ENCODE measurements at places on chromosomes 5 and 9.
A peak's percentile ranks its signal among the peaks of the same experiment; 100 is the strongest.

GRCh38 chr9:76817489-76817888 lies 53.3 kb downstream of the PCA3 start:
- no peak for DNase-seq

DNA sequence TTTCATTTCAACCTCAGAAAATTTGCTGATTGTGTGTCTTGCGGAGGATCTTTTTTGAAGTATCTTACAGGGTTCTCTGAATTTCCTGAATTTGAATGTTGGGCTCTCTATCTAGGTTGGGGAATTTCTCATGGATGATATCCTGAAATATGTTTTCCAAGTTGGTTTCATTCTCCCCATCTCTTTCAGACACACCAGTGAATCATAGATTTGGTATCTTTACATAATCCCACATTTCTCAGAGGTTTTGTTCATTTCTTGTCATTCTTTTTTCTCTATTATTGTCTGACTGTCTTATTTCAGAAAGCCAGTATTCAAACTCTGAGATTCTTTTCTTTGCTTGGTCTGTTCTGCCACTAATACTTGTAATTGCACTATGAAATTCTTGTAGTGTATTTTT lies 456.9 kb downstream of the PRELID2 start:
- no peak for DNase-seq

DNA sequence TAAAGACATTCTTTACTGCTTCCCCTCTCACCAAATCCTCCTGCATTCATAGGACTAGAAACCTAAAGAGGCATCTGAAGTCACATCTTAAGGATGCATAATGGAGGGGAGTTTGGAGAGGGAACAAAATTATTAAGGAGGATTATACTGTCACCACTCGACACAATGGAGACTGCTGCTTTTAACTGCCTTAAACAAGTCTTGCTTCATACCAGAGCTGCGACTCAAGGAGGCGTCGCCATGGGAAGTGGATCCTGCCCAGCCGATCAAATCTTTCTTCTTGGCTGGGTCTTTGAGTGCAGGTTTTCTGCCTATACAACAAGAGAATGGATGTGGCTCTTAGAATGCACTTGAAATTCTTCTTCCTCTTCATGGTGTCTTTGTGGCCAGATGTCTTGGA lies 66.7 kb upstream of the FOXE1 start:
- no peak for DNase-seq

DNA sequence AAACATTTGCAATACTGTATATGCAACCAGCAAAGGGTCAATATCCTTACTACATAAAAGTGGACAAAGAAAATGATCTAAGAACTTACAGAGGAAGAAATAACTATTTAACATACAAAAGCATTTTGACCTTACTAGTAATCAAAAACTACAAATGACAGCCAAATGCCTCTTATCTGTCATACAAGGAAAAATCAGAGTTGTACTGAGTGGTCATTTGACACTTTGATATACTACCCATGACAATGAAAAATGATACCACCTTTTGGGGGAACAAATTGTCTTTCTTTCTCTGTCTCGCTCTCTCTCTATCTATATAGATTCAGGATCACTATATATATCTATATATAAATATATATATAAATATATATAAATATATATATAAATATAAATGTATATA lies 50.4 kb upstream of the ZSWIM6 start:
- DNase-seq = no peak

DNA sequence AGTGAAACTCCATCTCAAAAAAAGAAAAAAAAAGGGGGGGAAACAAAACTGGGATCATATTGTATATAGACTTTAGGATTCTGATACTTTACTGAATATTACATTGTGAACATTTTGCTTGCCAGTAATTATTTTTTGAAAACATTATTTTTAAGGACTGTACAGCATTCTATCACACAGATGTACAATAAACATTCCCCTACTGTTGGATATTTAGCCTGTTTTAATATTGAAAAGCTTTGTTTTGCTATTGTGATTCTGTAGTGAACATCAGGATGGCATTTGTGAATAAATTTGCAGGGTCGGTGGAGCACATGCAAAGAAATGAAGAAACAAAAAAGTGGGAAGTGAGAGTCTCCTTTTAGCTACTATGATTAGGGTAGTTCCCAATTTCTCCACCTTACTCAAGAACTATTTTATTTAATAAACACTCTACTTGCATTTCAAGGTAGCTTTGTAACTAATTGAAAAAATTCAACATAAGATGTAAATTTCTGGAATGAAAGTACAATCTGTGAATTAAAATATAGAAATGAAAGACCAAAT lies 18.7 kb downstream of the RASGRF2 start:
- DNase-seq = no peak

- DNase-seq = no peak
Observed at GRCh38 chr9:77707383-77708063, 59.4 kb upstream of the GNA14 start.

DNA sequence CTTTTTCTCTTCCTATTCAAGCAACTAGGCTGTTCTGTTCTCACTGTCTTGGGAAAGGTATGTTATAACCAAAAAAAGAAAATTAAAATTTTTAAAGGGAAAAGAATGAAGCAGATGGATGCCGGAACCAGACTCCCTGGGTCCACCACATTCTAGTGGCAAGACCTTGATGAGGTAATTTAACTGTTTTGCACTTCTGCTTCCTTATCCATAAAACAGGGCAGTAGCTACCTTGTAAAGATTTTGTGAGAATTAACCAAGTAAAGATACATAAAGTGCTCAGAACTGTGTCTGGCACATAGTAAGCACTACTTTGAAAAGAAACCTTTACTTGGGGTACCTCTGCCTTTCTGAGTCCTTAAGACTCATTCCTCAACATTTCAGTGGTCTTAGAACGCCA lies 17.0 kb downstream of the EPB41L4B start:
- no peak for DNase-seq

GRCh38 chr5:102802708-102803458 lies 47.8 kb downstream of the PAM start:
- no peak for DNase-seq

- DNase-seq = no peak
Observed at GRCh38 chr9:121896545-121896943, 196.6 kb downstream of the TTLL11 start.

- DNase-seq = no peak
Observed at GRCh38 chr5:127176769-127177168, 103.5 kb upstream of the C5orf63 start.

GRCh38 chr5:132019857-132020555 lies 8.5 kb upstream of the ACSL6 start:
- DNase-seq = peak; percentile 58

- DNase-seq = no peak
Observed at GRCh38 chr9:72459308-72459707, 62.1 kb upstream of the TMC1 start.

DNA sequence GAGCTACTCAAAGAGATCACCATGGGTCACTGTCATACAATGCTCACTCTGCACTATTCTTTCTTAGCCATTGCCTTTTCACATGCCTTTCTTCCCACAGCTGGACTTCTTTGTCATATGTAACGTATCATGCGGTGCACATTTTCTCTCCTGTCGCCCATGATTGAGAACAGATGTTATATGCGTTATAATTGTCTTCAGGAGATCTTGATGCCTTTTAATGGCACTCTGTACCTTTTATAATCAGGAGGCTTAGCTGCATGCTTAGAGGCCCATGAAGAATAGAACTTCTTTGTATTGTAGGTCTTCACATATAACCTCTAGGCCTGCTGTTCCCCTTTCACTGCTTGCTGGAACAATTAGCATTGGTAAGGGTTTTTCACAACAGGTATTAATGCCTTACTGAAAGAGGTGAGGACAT lies 436.1 kb downstream of the CDH10 start:
- no peak for DNase-seq

DNA sequence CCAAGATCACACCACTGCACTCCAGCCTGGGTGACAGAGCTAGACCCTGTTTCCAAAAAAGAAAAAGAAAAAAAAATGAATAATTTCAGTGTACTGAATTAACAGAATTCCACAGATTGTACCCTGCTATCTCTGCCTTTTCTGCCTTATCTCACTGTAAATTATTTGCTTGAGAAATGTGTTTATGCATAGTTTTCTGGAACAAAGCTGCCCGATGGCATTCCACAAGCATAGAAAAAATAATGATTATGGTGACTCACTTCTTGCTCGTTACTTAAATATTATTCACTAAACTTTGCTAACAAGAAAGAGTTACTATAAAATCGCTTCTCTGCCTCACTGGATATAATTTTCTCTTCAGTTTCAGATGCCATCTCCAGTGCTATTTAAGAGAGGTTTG lies 88.7 kb upstream of the FAM169A start:
- DNase-seq = no peak

- no peak for DNase-seq
Observed at GRCh38 chr5:72557167-72558045, 50.2 kb upstream of the ZNF366 start.

GRCh38 chr5:129241755-129242154 lies 147.2 kb downstream of the ISOC1 start:
- DNase-seq = no peak

DNA sequence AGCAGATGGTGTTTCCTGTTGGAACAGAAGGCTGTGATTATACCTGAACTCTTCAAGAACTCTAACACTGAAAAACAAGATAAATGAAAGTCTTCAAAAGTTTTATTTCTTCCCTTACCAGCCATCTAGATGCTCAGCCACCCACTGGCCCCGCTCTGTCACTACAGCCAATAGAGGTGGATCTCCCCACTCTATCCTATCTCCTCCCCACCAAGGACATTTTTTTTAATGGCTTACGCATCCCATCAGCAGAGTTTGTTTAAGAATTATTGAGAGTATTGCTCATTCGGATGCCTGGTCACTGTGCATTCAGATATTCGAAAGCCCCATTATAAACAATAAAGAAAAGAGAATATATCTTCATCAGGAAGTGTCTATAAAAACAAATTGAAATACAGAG lies 159.4 kb downstream of the RASEF start:
- no peak for DNase-seq

GRCh38 chr5:167785901-167786300 lies 505.5 kb upstream of the WWC1 start:
- DNase-seq = no peak

DNA sequence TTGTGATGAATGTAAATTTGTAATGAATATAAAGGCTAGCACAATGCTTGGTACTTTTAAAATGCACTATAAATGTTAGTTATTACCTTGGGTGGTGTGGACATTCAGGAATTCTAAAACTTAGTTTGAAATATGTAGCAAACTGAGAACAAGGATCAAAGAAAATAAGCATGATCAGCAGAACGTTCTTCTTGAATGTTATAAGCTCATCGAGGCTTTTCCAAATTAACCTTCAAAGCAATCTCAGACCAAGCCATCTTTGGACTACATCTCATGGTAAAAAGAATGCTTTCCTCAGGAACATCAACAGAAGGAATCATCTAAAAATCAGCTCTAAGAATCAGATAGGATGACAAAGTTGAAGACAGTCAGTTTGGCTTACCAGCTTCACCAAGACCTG lies 146.3 kb downstream of the SLIT3 start:
- no peak for DNase-seq

DNA sequence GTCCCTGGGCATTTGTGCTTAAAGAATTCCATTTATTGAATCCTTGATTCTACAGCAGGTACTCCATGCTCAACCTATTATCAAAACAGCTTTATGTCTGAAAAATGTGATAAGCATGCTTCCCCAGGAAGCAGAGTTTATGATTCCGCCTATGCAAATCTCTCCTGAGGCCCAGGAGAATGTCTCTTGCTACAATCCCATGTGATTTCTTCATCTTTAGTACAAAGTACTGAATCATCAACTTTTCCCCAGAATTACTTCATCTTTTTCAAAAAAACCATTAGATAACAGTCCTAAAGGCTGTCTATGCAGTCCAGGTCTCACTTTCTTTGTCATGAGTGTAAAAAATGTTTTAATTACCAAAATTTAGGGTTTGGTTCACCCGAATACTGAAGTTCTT lies 130.2 kb upstream of the ADAMTSL1 start:
- DNase-seq = no peak

GRCh38 chr5:119966028-119966427 lies 336.7 kb downstream of the FAM170A start:
- DNase-seq = no peak

- DNase-seq = no peak
Observed at GRCh38 chr5:129172580-129172979, 78.0 kb downstream of the ISOC1 start.

GRCh38 chr9:30996761-30997160 lies 1387.7 kb upstream of the ACO1 start:
- DNase-seq = no peak

DNA sequence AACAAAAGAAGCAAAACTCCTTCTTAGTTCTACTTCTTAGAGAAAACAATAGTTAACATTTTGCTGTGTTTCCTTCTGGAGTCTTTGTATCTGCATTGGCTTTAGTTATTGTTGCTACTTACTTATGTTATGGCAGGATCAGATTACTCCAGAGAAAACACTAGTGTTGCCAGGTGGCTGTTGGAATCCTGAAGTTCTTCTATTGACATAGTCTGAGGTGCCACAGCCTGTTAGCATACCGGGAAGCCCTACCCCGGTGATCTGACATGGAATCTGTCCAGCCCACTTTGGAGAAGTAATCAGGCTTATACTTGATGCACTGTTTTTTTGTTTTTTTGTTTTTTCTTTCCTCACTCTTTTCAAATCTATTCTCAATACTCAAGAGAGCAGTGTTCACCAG lies 68.5 kb upstream of the CEP78 start:
- no peak for DNase-seq

GRCh38 chr9:33881635-33882034 lies 64.7 kb downstream of the UBE2R2 start:
- DNase-seq = no peak

DNA sequence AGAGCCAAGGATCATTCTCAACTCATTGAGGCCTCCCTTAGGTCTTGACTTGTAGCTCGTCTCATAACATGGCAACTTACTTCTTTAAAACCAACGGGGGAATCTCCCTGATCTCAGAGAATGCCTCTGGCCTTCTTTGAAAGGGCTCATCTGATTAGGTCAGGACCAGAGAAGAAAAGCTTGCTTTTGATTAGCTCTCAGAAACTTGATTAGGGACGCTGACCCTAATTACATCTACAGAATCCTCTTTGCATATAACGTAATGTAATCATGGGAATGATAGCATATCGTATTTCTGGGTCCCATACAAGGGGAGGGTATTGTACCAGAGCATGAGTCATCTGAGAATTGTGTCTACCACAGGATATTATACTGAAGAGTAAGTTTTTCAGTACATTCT lies 125.1 kb upstream of the SH3GL2 start:
- no peak for DNase-seq

Data from stimulated activated CD4-positive, alpha-beta T cell treated with anti-CD3 and anti-CD28 coated beads, Interleukin-4, amount 100 ng/mL, for 1 hour (primary cell).